Cardiac ventricle fibroblast (primary cell): ENCODE measurements at places on chromosomes 6 and 20. TPM values are rescaled to one million over a fixed set of nuclear protein-coding genes. Genes with fewer than 3 reads are reported as not detected.

The SFT2D1 gene
- 42.0 and 43.9 TPM in 2 replicates for total RNA-seq

The ERVFRD-1 gene
- not detected in 2 replicates for total RNA-seq

The PNLDC1 gene
- total RNA-seq = 0.81 and 1.3 TPM in 2 replicates

The PPP1R14C gene
- 1.2 TPM in 1 of 2 replicates, not detected in the other for total RNA-seq

The TMEM14C gene
- 182 and 185 TPM in 2 replicates for total RNA-seq
